ENCODE measurements at places on chromosomes 2 and 18.

DNA sequence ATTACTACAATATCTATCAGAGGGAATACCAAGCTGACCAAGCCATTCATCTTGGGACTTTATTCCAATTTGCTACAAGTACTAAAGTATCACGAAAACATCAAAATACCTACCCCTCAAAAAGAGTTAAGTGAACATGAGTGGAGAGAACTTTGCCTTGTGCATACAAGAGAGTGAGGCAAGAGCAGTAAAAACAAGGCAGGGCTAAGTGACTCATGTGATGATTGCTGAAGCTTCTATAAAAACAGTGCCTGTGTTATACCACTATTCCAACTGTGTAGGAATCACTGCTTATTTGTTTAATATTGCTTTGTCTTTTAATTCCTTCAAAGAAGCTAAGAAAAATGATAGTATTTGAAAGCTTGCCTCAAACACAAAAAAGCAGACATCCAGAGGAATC lies 61.2 kb downstream of the FARSB start:
- DNase-seq = no peak

- peak; percentile 70 for DNase-seq
These were observed 263.8 kb upstream of the CDH19 start for GRCh38 chr18:66867653-66868052.

DNA sequence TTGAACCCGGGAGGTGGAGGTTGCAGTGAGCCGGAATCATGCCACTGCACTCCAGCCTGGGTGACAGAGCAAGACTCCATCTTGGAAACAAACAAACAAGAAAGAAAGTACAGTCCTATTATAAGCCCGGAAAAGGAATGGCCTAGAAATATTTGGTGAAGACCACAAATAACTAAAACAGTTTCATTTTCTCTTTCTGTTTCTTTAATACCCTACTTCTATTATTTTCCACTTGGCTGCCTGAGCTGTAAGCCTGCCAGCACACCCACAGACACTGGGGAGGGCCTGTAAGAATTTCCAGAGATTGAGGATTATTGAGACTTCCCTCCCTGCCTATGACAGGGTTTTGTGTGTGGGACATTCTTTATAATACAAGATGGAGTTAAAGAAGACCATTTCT lies 188.0 kb upstream of the DCC start:
- peak; percentile 58 for DNase-seq

GRCh38 chr18:59575995-59576394 lies 121.2 kb downstream of the CCBE1 start:
- DNase-seq = no peak

- DNase-seq = no peak
These were observed 478.2 kb downstream of the PTPRM start for GRCh38 chr18:8045160-8045883.

All from H4 (cell line).